Stimulated activated CD8-positive, alpha-beta memory T cell treated with anti-CD3 and anti-CD28 coated beads, Interleukin-4, amount 100 ng/mL, for 1 hour (primary cell): ENCODE measurements at places on chromosomes 3 and 15.

DNA sequence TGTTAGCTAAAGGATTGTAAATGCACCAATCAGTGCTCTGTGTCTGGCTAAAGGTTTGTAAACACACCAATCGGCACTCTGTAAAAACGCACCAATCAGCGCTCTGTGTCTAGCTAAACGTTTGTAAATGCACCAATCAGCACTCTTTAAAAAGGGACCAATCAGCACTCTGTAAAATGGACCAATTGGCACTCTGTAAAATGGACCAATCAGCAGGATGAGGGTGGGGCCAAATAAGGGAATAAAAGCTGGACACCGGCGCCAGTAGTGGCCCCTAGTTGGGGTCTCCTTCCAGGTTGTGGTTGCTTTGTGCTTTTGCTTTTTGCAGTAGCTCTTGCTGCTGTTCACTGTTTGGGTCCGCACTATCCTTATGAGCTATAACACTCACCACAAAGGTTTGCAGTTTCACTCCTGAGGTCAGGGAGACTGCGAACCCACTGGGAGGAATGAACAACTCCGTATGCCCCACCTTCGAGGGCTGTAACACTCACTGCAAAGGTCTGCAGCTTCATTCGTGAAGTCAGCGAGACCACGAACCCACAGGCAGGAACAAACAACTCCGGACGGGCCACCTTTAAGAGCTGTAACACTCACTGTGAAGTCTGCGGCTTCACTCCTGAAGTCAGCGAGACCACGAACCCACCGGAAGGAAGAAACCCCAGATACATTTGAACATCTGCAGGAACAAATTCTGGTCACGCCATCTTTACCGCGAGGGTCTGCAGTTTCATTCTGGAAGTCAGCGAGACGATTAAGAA is 1.1 kb upstream of the SUCLG2 start:
- DNase-seq, result peak; percentile 58

DNA sequence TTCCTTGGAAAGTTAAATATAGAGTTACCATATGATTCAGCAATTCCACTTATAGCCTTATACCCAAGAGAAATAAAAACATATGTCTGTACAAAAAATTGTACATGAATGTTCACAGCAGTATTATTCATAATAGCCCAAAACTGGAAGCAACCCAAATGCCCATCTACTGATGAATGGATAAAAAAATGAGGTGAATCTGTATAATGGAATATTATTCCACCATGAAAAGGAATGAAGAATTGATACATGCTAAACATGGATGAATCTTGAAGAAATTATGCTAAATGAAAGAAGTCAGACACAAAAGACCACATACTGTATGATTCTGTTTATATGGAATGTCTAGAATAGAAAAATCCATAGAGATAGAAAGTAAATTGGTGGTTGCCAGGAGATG is 61.4 kb downstream of the TTC23 start:
- no peak for DNase-seq

DNA sequence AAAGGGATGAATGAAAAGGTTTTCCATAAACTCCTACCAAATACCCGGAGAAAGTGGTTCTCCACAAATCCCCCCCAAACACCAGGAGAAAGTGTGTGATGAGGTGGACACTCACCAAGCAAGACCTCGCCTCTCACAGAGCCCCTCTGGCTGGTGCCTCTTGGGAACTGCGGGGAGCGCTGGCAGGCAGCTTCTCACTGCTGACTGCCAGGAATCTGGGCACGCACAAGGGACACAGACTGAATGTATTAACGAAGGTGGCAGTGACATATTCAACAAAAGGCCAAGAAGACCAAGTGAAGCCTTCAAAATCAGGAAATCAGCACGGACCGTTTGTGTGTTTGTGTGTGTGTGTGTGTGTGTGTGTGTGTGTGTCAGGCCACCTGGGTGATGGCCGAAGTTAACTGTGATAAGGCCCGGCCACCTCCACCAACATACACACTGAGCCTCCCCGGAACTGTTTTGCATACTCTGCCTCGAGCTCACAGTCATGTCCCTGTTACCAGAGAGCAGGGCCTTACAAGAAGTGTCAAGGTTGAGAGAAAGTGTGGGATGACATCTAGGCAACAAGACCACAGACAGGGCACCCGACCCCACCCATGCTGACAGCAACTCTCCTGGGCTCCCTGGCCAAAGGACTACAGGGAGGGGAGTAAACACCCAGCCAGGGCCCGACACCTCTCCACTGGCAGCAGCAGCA is 18.0 kb downstream of the ATP10A start:
- DNase-seq, result no peak

DNA sequence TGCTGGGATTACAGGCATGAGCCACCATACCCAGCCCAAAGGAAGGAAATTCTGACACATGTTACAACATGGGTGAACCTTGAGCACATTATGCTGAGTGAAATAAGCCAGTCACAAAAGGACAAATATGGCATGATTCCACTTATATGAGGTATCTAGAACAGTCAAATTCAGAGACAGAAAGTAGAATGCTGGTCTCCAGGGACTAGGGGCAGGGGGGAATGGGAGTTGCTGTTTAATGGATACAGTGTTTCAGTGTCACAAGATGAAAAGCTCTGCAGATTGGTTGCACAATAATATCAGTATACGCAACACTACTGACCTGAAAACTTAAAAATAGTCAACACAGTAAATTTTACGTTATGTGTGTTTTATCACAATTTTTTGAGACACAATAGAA is 4.1 kb downstream of the SPATA12 start:
- no peak for DNase-seq

- no peak for DNase-seq
These were observed 76.2 kb downstream of the IMPG2 start for GRCh38 chr3:101244212-101244575.

GRCh38 chr3:13072600-13073325 is 466 bp downstream of the IQSEC1 start:
- DNase-seq, result no peak

GRCh38 chr3:165642761-165643420 is 194.3 kb downstream of the BCHE start:
- no peak for DNase-seq

DNA sequence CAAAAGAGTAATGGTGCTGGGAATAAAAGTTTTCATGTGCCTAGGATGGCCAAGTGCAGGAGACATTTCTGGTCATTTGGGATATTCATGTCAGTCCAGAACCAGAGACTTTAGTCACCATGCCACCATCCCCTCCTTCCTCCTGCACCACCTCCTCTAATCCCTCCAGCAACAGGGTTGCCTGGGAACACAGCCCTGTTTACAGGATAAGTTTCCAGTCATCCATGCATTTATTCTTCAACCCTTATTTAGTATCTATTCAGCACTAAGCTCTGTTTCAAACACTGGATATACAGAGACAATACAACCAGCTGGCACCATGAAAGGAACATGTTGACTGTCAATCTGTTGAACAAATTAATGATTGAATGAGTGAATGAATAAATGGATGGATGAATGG is 211.7 kb downstream of the CLSTN2 start:
- DNase-seq, result no peak

GRCh38 chr15:57406062-57406772 is 29.9 kb downstream of the CGNL1 start:
- DNase-seq, result no peak

DNA sequence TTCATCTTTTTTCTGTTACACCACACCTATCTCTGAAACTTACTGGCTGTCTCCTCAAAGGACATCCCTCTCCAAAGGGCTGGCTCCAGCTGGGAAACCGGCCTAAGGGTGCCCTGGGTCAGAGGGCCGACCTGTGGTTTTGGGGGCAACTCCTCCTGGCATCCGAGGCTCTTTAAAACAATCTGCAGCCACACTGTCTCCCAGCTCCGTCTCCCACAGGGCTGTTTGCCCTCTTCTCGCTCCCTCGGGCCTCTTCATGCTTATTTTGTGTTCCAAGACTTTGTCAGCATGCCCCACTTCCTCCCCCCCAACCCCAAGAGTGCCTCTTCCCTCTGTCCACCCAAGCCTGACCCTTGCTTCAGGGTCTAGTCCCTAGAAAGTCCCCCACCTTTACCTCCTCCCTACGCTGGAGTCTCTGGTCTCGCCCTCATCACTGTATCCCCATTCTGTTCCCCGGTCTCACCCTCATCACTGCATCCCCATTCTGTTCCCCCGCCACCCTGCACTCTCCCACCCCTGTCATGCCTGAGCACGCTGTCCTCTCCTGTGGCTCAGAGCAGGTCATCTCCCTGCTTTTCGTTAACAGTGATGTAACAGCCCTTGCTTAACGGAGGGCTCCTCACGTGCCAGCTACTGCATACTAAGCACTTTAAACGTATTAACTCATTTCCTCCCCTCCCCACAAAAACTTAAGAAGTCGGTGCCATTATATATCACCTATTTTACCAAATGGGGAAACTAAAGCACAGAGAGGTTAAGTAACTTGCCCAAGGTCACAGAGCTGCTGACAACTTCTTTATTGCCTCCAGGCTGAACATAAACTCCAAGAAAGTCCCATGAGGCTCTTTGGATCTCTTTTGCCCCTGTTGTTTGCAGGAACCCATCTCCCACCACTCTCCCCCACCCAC is 1.1 kb upstream of the CSK start:
- DNase-seq, result no peak

- DNase-seq, result no peak
These were observed 292.5 kb downstream of the ZPLD1 start for GRCh38 chr3:102727340-102727739.

- DNase-seq, result no peak
These were observed 192.3 kb downstream of the STAG1 start for GRCh38 chr3:136559896-136560295.

- no peak for DNase-seq
These were observed 342.8 kb downstream of the TUSC7 start for GRCh38 chr3:117052395-117052794.

- DNase-seq, result no peak
These were observed 23.1 kb downstream of the UBE3A start for GRCh38 chr15:25415707-25416106.

- DNase-seq, result no peak
These were observed 164.8 kb downstream of the ERC2 start for GRCh38 chr3:56303487-56303886.

DNA sequence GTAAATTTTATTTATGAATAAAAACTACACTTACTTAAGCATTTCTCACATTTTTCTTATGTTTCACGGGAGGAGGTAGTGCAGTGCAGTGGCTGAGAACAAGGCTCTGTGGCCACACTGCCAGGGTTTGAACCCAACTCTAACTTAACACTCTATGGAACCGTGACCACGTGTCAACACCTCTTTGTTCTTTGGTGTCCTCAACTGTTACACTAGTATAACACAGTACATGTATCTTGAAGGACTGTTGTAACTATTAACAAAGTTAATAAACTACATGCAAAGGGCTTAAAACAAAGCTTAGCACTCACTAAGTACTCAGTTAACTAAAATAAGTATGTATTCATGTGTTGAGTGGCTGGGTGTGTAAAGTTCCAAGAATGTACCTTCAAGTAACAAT is 19.5 kb downstream of the CD47 start:
- DNase-seq, result no peak

DNA sequence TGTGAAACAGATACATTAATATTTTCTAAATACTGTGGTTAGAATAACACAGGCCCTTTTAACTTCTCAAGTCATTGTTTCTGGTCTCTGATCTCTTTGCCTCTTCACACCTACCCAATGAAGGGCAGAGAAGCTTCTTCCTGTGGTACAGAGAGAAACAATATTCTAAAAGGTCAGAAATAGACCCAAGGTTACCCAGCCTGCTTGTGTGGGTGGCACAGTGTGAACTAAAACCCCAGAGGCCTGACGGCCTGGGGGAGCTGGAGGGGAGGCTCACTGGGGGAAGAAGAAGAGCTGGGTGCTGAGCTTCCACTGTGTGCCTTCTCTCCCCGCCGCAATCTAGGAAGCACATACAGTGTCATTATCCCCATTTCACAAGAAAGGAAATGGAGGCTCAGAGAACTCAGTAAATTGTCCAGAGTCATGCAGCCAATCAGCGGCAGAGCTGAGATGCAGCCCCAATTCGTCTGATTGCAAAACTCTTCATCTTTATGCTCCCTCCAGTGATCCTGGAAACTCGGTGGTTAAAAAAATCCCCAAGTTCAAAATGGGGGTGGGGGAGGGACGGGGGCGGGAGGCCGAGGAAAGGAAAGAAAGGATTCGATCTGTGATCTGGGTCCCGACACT is 64.1 kb upstream of the HEG1 start:
- no peak for DNase-seq

DNA sequence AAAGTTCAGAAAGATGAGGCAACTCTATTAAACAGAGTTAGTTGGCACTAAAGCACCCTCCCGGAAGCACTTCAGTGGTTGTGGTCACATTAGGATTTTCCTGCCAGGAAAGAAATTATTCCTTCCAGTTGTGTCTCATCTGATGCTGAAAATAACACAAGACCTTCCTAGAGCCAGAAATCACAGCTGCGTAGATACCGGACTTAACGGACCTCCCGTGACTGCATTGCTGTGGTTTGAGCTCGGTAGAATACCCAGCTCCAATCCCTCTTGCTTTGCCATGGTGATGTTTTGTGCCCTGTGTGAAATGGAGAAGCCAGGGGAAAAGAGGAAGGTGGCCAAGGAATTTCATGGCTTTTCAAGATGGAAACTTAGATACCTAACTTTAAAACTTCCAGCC is 215.0 kb upstream of the IGF1R start:
- no peak for DNase-seq
